ENCODE measurements at places on chromosomes 5 and 9. TPM values are rescaled to one million over a fixed set of nuclear protein-coding genes. Genes with fewer than 3 reads are reported as not detected.

- DNase-seq = peak; percentile 62
Observed at GRCh38 chr5:54643685-54644106, 126.1 kb downstream of the SNX18 start.

Gene ARAP3
- 7.9 TPM for total RNA-seq

GRCh38 chr5:159894149-159894720 is 22.0 kb upstream of the ADRA1B start:
- no peak for DNase-seq

- no peak for DNase-seq
Observed at GRCh38 chr5:133530270-133530669, 82.1 kb downstream of the FSTL4 start.

DNA sequence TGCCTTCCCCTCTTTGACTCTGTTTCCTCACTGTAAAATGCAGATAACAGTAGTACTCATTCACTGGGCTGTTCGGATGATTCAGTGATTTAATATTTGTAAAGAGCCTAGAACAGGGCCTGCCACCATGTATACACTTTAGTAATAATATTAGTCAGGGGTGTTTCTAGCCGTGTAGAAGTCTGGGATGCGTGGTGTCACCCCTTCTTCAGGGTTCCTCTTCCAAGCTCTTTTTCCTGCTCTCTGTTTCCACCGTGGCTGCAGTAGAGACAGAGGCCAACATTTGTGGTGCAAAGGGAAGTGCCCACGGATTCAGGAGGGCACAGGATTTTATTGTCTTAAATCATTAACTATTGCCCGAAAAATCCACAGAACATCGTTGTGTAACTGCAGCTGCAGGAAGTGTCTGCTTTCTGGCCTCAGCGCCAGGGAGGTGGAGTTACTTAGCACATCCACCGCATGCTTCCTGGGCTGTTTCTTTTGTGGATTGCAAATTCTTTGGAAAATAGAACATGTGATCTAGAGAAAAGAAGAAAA is 61.7 kb downstream of the TRIO start:
- DNase-seq = no peak

DNA sequence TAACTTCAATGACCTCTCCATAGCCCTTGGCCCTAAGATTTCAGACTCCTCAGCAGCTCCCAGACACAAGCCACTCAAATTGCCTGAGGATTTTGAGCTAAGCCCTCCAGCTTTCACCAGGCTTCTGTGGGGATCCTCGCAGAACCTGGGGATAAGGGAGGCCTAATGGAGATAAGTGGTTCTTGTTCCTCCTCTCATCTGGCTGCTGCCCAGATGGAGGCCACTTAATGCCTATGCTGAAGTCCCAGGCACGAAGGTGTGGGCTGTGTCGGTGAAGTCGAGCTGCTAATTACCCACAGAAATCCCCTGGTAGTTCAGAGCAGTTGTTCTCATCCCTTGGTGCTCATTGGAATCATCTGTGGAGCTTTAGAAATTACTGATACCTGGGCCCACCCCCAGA is 10.3 kb upstream of the FAT2 start:
- DNase-seq = no peak

Gene EXOSC2
- total RNA-seq = 19.2 TPM

DNA sequence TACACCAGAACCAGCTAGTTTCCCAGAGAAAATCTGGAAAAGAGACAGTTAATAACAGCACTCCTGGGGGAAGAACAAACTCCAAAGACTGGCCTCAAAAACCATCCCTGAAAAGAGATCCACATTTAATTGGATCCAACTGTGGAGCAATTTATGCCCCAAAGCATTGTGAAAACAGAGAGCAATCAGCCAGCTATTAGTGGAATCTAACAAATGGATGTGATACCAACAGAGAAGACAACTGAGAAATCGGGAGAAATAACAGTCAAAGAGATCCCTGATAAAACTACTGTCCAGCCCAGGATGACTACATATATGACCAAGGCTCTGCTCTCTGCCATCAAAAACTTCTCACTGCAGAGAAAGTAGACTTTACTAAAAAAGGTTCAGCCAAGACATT is 40.5 kb upstream of the TRIO start:
- DNase-seq = no peak

DNA sequence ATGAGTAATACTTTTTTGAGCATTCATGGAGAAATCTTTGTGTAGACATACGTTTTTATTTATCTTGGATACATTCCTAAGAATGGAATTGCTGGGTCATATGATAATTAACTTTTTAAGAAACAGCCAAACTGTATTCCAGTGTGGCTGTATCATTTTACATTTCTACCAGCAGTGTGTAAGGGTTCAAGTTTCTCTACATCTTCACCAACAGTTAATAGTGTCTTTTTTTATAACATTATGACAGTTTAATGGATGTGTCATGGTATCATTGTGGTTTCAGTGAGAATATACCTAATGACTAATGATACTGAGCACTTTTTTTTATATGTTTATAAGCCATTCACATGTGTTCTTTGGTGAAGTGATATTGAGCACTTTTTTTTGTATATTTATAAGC is 52.4 kb downstream of the NIPBL start:
- DNase-seq = no peak

DNA sequence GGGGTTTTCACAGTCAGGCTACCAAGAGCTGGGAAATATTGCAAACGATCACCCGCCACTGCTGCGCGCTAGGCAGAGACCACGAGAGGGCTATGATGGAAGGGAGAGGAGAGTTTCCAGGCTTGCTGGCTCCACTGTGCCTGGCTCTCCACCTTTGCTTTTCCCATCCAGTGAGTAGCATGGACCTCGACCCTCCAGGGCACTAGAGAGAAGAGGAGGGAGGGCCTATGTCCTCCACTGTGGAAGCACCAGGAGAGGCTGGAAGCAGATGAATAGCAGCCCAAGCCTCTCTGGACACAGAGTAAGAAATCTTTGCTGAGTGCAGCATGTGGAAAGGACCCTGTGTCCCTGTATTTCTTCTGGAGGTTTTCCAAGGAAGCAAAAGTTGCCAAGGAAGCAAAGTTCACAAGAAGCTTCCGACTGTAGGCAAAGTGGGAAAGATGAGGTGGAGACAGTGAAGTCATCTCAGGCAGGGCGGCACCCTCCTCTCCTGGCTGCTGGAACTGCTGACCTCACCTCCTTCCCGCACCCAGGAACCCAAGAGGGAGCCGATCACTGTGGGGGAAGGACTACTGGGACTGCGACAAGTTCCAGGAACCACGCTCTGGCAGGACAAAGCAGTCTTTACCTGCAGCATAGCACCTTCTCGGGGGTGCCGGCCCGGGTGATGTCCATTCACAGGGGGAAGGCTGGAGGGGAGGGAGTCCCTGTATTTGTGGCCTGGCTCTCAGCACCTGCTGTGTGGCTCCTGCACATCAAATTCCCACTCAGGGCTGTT is 79.6 kb downstream of the CSNK1A1 start:
- no peak for DNase-seq

DNA sequence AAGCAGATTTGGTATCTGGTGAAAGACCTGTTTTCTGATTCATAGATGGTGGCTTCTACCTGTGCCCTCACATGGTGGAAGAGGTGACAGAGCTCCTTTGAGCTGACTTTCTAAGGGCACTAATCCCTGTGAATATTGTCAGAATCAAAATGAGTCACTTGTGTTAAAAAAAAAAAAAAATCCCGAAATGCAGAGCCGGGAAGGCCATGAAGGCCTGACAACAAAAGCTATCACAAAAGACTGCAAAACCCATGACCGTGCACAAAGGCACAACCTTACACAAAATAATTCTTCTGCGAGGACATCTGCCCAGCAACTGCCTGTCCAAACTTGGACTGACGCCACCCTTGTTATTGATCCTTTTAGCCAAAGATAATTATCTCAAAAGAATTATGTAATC is 19.6 kb upstream of the UBTD2 start:
- no peak for DNase-seq

DNA sequence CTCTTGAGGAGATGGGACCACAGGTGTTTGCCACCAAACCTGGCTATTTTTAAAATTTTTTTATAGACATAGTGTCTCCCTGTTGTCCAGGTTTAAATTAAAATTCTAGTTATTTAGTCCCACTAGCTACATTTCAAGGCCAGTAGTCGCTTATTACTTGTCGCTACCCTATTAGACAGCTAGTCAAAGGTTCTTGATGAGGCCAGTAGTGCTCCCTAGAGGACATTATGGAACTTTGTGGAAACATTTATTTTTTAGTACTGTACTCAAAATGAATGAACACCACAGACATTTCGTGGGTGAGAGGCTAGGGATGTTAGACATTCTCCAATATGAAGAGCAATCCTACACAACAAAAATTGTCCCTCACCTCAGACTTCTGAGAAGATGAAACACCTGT is 14.4 kb upstream of the GRXCR2 start:
- DNase-seq = no peak

DNA sequence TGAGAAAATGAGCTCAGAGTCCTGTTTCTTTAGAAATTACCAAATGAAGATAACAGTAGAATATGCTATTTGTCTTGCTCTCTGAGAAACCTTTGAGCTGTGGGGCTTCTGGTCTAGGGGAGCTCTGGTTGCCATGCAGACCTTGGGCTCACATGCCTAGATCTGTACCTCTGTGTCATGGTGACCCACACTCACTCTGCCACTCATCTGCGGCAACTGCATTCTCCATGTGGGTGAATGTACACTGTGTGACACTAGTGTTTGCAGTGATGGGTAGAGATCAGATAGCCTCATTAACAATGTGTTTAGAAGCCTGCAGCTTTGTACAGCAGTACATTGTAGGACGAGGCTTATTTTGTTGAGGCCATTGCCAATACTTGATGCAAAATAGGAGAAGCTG is 521.2 kb downstream of the CHSY3 start:
- DNase-seq = no peak

Gene POU5F2
- total RNA-seq = 6.0 TPM

DNA sequence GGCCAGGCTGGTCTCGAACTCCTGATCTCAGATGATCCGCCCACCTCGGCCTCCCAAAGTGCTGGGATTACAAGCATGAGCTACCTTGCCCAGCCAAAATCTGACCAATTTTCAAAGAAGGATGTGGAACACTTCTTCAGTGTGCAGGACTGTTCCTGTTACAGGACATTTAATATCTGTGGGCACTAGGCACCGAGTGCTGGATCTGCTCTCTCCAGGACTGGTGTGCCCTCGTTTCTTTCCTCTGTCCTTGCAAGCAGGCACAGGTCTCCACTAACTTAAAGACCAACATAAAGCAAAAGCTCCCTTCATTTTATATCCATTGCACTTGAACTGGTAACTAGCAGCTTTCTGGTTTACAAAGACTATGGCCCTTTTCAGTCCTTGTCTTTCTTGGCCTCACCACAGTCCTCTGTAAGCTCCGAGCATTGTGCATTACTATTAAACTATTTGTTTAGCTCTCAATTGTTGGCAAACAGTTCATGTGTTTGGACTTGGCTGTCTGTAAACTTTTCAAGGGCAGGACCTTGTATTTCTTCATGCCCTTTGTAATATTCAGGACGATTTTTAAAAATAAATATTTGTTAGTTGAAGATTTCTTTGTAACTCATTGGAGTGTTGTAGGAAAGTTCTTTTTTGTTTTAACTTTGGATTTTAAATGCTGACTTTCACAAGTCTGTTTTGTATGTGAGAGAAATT is 37.3 kb downstream of the ARHGEF28 start:
- DNase-seq = no peak

- peak; percentile 63 for DNase-seq
Observed at GRCh38 chr5:61311836-61312808, 19.9 kb upstream of the ZSWIM6 start.

DNA sequence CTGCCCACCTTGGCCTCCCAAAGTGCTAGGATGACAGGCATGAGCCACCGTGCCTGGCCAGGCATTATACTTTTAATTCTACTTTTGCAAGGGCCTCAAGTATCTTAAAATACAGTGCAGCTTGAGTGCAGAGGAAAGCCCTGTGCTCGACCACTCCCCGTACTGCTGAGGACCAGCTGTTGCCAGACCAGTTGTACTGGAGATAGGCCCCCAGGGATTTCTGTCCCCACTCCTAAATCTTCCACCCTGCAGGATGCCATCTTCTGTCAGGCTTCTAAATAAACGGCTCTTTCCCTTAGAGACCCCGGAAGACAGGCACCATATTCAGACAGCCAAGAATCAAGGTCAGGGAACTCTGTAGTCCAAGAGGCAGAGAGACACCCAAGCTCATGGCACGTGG is 16.6 kb upstream of the PSMD5 start:
- DNase-seq = no peak

- DNase-seq = no peak
Observed at GRCh38 chr5:41122459-41122858, 51.3 kb upstream of the MROH2B start.

Gene IL3
- total RNA-seq = not detected

- DNase-seq = no peak
Observed at GRCh38 chr5:80369521-80369920, 38.3 kb upstream of the ZFYVE16 start.

Gene SLC6A19
- not detected for total RNA-seq

DNA sequence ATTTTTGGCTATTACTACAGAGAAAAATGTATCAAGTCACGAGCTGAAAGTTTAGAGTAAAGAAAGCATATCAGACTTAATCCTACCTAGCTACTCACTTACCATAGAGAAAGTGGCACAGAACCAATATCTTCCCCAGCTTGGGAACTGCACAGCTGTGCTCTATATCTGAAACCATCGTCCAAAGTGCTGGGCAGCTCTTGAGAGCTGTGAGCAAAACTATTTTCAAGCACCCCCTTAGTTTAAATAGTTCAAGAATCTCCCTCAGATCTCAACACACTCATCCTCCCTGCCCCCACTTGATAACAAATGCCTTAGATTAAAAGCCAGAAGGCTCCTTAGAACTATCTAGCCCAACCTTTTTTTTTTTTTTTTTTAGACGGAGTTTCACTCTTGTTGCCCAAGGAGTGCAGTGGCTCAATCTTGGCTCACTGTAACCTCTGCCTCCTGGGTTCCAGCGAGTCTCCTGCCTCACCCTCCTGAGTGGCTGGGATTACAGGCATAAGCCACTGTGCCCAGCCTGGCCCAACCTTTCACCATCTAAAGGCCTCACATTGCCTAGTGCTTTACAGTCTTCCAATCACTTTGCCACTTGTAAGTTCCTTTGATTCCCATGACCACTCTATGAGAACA is 94.2 kb upstream of the APC start:
- peak; percentile 20 for DNase-seq

- no peak for DNase-seq
Observed at GRCh38 chr9:107127608-107128007, 155.5 kb upstream of the RAD23B start.

GRCh38 chr5:40198736-40199135 is 481.0 kb upstream of the PTGER4 start:
- no peak for DNase-seq

Gene LIX1
- total RNA-seq = 0.94 TPM

DNA sequence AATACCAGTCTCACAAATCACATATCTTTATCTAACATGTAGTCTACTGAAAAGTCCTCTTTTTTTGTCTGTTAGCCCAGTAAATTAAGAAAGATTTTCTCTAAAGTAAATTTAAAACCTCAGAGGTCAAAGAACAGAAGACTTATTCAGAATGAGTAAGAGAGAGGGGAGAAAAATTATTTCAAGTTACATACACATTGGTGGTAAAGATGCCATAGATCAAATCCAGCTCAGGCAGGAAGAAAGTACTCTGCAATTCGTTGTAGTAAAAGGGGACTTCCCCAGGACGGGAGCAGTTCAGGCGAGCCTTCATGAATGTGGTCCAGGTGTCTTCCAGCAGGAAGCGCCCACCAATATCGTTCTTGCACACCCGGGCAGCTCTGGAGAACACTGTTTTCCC is 344.1 kb downstream of the SEMA5A start:
- DNase-seq = no peak

- no peak for DNase-seq
Observed at GRCh38 chr5:172689801-172690200, 48.7 kb downstream of the NEURL1B start.
